ENCODE measurements at places on chromosomes 13 and 19.

GRCh38 chr19:5108123-5108596 is 139.2 kb downstream of the KDM4B start:
- no peak for DNase-seq

- no peak for DNase-seq
Observed at GRCh38 chr13:59671881-59672280, 491.8 kb downstream of the DIAPH3 start.

GRCh38 chr13:105466376-105466775 is 1069.1 kb downstream of the EFNB2 start:
- DNase-seq, result no peak

- DNase-seq, result no peak
Observed at GRCh38 chr19:9757544-9758501, 10.7 kb downstream of the ZNF846 start.

- no peak for DNase-seq
Observed at GRCh38 chr13:22765547-22765946, 415.2 kb upstream of the SGCG start.

GRCh38 chr13:81207636-81208035 is 866.7 kb upstream of the SPRY2 start:
- no peak for DNase-seq

- DNase-seq, result peak; percentile 64
Observed at GRCh38 chr13:100547791-100548201, 40.8 kb downstream of the GGACT start.

DNA sequence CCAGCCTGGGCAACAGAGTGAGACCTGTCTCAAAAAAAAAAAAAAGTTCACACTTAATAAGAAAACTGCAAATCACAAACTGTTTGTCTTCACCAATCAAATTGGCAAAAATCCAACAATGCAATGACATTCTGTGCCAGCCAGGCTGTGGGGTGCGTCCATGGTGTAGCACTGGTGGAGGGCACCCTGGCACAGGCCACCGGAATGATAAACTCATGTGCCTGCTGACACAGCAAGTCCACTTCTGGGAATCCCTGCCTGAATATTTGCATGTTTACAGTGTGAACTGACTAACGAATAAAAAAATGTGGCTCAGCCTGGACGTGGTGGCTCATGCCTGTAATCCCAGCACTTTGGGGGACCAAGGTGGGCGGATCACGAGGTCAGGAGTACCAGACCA is 1.6 kb upstream of the LRRC25 start:
- DNase-seq, result no peak

GRCh38 chr13:70668983-70669382 is 560.7 kb upstream of the KLHL1 start:
- DNase-seq, result no peak

- DNase-seq, result no peak
Observed at GRCh38 chr19:14054721-14055120, 7.2 kb downstream of the PALM3 start.

GRCh38 chr13:107457686-107458085 is 757.6 kb downstream of the LIG4 start:
- no peak for DNase-seq

DNA sequence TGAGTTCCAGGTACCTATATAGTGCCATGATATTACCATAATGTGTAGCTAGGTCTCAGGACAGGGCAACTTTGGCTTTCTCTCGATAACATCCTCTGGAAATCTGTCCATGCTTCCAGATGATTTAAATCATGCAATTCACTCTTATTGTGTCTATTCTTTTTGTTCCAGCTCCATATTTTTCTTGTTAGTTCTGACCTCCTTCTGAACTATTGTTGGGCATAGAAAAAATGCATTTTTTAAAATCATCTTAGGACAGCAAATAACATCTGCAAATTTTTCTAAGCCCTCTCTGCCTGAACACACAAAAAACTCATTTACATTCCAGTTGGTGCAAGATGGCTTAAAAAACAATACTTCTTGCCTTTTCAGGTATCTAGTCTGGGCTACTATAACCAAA is 1561.0 kb upstream of the MIR17HG start:
- DNase-seq, result no peak

GRCh38 chr19:38617764-38618589 is at the start of gene MAP4K1:
TSS of gene MAP4K1 (minus strand) at chr19:38617953. CDS start at chr19:38617895, 58 bp downstream.
- no peak for DNase-seq

- DNase-seq, result no peak
Observed at GRCh38 chr19:11382898-11383705, 1.0 kb downstream of the EPOR start.

DNA sequence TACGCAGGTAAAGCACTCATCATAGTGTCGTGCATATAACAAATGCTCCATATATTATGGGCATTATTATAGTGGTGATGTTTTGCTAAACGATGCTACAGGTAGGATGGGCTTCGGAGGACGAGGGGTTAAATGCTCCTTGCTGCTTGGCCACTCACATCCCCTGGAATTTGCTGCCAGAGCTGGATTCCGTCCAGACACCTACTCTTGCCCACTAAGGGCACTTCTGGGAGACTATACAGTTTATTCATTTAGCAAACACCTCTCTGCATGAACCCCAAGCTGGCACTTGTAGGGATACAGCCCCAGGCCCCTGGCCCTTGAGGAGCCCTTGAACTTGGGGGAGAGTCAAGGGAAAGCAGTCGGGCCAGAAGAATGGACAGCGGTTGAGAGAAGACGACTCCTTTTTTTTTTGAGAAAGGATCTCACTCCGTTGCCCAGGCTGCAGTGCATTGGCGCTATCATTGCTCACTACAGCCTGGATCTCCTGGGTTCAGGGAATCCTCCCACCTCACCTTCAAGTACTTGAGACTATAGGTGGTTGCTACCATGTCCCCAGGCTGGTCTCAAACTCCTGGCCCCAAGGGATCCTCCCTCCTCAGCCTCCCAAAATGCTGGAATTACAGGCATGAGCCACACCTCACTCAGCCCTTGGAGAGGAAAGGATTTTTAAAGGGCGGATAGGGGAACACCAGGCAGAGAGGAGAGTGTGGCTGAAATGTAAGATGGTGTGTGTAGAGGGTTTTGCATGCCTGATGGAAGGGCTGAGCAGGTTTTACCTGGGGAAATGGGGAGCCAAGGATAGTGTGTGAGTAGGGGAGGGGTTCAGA is 1.1 kb upstream of the MRPL34 start:
- DNase-seq, result no peak

- DNase-seq, result no peak
Observed at GRCh38 chr13:107586216-107586615, 629.1 kb downstream of the LIG4 start.

DNA sequence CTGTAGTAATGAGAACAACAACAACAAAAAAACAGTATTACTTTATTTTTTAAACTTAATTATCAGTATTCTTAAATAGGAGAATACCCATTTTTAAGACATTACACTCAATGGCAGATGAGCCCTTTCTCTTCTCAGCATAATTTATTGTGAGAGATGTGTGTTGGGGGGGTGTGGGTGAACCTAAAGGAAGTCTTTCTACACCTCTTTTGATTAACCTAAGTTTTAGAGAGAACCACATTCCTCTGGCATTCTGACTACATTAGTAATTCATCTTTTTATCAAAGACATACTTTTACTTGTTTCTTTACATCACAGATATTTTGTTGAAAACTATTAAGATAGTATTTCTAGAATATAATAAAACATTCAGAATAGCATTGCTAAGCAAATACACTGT is 890.9 kb downstream of the PCDH9 start:
- no peak for DNase-seq

- no peak for DNase-seq
Observed at GRCh38 chr13:79448413-79448812, 32.5 kb upstream of the NDFIP2 start.

- no peak for DNase-seq
Observed at GRCh38 chr13:107867701-107868661, 347.4 kb downstream of the LIG4 start.

DNA sequence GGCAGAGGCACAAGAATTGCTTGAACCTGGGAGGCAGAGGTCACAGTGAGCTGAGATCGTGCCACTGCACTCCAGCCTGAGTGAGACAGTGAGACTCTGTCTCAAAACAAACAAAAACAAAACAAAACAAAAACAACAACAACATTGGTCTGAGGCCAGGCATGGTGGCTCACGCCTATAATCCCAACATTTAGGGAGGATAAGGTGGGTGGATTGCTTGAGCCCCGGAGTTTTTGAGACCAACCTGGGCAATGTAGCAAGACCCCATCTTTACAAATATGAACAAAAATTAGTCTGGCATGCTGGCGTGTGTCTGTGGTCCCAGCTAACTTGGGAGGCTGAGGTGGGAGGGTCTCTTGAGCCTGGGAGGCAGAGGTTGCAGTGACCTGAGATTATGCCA is 16.0 kb upstream of the NWD1 start:
- DNase-seq, result no peak

GRCh38 chr13:97122381-97122996 is 99.6 kb upstream of the MBNL2 start:
- peak; percentile 48 for DNase-seq

GRCh38 chr13:23613596-23613995 is 43.4 kb downstream of the TNFRSF19 start:
- DNase-seq, result no peak

- DNase-seq, result no peak
Observed at GRCh38 chr19:9937001-9937411, 691 bp upstream of the OLFM2 start.

- DNase-seq, result no peak
Observed at GRCh38 chr13:106548064-106548696, 12.7 kb upstream of the EFNB2 start.

GRCh38 chr13:39039041-39039440 is 785 bp downstream of the NHLRC3 start:
- DNase-seq, result no peak

DNA sequence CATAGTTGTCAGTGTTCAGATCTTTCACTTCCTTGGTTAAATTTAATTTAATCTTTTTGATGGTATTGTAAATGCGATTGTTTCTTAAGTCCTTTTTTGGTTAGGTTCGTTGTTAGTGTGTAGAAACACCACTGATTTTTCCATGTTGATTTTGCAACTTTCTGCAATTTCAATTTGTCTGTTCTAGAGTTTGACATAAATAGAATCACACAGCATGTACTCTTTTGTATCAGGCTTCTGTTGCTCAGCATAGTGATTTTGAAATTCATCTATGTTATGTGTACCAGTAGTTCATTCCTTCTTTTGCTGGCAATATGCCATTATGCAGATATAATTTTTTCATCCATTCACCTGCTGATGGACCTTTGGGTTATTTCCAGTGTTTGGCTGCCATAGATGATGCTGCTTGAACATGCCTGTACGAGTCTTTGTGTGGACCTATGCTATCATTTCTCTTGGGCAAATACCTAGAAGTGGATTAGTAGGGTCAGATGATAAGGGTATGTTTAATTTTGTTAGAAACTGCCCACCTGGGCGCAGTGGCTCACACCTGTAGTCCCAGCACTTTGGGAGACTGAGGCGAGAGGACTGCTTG is 33.1 kb downstream of the BICRA start:
- no peak for DNase-seq

DNA sequence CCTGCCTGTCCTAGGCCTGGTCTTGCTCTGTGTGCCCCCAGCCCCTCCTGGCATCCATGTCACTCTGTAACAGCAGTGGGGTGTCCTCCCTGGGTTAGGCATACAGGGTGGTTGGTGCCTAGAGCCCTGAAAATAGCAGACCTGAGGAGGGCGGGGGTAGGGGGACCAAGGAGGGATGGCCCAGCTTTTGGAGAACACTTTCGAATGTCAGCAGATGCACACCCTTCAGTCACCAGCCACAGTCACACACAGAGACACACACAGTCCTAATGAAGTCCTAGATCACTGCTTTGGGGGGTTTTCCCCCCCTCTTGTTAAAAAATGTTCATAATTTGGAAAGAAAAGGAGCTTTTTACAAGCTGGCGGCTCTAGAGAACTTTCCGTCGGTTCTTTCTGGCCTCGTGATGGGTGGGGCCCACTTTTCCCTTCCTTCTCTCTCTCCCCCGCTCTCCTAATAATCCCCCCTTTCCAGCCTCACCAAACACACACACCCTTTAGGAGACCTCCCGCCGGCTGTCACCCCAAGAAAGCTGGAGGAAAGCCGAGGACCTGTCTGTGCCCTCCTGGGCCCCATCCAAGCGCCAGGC is 47.9 kb downstream of the LYL1 start:
- DNase-seq, result no peak

DNA sequence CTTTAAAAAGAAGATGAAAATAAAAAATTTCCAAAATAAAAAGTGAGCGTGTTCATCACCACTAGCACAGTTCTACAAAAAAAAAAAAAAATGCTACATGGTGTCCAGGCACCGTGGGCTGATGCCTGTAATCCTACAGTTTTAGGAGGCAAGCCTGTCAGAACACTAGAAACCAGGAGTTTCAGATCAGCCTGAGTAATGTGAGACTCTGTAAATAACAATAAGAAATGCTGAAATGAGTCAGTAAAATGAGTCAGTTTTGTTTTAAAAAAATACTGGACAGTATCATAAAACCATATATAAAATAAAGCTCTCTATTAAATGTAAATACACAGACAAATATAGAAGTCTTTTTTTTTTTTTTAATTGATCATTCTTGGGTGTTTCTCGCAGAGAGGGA is 30.0 kb downstream of the ZNF91 start:
- no peak for DNase-seq

DNA sequence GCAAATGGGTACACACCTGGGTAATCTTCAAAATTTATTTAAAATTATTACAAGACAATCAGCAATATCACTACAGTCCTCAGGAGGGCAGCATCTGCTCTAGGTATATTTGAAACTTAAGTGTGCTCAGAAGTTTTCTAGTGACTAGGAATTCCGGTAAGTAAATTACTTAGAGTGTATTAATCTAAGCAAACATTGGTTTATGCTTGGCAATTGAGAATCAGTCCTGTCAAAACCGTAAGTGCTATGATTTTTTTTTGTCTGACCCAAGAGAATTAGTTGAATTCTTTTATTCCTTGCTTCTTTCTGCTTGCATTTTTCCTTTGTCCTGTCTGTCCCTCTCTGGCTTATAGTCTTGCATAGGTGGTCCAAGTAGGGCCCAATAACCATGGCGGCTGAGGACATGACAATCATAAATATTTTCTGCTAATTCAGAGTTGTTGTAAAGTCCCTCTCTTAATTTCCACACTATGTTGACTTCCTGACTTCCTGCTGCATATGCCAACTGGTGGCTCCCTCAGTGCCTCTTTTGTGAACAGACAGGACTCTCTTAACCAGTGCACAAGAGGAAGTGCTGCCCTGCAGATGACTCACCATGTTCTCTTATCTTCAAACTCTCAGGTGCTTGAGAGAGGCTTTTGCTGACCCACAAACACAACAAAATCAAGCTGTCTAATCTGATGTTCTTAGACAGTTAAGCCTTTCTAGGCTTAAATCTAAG is 82.2 kb downstream of the SLAIN1 start:
- peak; percentile 26 for DNase-seq

DNA sequence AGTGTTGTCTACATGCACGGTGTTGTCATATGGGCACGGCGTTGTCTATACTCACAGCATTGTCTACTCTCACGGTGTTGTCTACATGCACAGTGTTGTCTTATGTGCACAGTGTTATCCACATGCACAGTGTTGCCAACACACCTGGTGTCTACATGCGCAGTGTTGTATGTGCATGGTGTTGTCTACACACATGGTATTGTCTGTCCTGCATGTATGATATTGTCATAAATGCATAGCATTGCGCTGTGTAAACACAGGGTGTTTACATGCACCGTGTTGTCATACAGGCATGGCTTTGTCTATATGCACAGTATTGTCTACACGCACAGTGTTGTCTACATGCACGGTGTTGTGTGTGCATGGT is 6.8 kb downstream of the ADPRHL1 start:
- DNase-seq, result no peak

- peak; percentile 3 for DNase-seq
Observed at GRCh38 chr13:82370316-82370715, 1512.0 kb downstream of the SLITRK1 start.
